ENCODE measurements at places on chromosomes 2 and 18. TPM values are rescaled to one million over a fixed set of nuclear protein-coding genes. Genes with fewer than 3 reads are reported as not detected.

The LGALSL gene
- polyA plus RNA-seq, result 41.0 TPM

The NCK2 gene
- 61.0 TPM for polyA plus RNA-seq

The EFHD1 gene
- 42.9 TPM for polyA plus RNA-seq

The RTP5 gene
- polyA plus RNA-seq, result 27.9 TPM

The SULT1C2 gene
- 2.8 TPM for polyA plus RNA-seq
